GM04504 (cell line): ENCODE measurements at places on chromosomes 5 and 9.

GRCh38 chr9:136531186-136531903 is 14.5 kb downstream of the NOTCH1 start:
- no peak for DNase-seq

DNA sequence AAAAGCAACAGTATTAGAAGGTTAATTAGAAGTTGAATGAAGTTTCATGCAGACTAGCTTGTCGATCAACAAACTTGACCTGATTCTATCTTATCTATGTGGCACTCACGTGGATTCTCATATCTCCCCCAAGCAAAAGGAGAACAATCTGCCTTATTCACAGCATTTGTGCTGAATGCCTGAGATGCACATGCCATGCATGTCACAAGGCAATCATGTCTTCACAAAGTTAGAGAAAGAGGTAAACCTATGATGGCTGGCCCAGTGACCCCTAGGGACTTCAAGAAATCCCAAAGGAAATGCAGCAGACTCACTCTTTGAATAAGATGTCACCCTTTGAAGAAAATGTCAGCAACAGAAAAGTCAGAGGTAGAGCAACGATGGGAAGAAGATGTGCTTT is 17.6 kb upstream of the SHOC1 start:
- DNase-seq: no peak

- DNase-seq: peak; percentile 35
Measured at GRCh38 chr5:34524123-34524522, 132.0 kb upstream of the RAI14 start.

DNA sequence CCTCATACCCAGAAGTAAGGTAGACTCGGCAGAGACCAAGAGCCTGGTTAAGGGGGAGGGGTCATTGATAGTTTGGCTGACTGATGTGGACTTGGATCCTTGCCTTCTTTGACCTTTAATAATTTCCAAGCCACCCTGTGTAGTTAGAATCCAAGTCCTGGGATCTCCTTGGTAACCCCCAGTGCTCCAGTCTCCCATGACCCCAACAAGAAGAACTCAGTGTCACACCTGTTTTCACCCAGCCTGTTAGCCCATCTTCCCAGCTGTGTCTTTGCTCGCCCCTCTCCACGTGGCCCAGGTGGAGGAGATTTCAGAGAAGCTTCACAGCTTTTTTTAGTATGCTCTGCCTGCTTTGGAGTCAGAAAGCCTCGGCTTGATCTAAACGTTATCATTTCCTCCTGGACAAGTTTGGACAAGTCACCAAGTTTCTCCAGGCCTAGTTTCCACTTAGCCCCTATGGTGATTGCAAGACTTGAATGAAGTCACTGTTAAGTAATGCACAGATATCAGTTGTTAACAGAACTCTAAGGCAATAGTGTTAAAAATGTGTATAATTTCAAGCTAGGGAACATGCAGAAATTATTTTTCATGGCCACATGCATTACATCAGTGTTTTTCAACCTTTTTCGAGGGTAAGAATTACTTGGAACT is 170.0 kb downstream of the TMEM38B start:
- no peak for DNase-seq

DNA sequence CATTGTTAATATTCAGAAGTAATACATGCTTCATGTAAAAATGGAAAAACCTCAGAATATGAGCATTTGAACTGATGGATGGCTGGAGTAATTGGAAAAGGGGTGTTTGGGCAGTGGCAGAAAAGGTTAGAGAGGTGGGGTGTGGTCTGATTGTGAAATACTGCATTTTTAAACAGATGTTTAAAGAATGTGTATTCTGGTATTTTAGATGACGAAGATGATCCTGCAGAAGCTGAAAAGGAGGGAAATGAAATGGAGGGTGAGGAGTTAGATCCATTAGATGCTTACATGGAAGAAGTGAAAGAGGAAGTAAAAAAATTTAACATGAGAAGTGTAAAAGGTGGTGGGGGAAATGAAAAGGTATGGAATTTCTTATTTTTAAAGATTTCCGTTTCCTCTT is 18.8 kb downstream of the DDX46 start:
- DNase-seq: no peak

DNA sequence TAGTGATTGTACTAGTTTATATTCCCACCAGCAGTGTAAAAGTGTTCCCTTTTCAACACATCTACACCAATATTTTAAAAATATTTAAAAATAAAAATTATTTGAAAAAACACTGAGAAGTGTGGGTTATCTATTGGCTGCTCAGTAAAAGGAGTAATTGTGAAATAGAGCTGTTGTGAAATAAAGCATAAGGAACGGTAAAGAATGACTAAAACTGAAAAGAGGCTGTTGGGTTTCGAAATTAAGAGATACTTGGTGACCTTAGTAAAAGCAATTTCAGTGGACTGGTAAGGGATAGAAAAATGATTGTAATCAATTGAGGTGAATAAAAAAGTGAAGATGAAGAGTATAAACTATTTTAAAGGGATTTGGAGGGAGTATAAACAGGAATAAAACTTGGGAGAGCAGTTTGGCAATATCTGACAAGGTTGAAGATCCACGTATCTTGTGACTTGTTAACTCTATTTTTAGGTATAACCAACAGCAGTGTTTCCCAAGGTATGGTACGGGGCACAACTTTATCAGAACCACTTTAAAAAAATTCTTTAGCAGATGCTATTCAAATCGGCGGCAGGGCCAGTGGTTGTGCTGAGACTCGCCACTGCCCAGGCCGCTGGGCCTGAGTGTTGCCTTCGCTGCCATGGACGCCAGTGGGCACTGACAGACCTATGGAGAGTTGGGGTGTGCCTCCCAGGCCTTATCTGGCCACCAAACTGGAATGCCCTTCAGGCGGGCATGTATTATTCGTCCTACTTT is 63.3 kb downstream of the TMEM38B start:
- no peak for DNase-seq

DNA sequence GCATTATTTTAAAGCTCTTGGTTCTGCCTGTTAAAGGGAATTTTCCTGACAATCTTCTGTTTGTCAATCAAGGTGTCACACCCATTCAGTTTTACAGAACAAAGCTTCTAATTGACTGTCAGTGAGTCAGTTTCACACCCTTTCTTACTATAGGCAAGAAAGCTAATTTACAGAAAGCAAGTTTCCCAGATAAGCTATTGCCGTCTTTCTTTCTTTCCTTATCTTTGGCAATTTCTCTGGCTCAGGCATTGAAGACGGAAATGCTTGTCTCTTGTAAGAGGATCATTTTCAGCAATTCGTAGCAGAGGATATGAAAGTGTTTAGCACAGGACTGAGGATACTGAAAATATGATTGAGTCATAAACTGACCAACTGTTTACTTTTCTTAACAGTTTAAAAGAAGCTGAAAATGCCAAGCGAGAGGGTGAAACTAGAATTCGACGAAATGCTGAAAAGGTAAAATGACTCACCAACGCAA is 27.0 kb downstream of the SPINK5 start:
- DNase-seq: no peak

DNA sequence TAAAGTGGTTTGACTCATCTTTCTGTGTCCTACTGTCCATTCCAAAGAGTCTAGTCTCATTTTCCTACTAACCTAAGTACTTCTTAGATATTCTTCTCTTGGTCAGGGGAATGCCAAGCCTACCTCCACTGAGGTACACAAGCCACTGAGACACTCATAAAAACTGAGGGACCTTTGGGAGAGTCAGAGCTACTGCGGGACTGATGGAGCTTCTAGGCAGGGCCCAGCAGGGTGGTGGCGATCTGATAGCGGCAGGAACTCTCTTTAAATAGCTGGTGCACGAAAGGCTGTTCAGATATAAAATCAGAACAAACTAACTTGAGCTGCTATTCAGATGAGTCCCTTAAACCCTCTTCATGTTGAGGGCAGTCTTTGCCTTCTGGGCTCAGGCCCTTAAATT is 14.7 kb downstream of the NUP214 start:
- DNase-seq: no peak
